GM23338 (cell line): ENCODE measurements at places on chromosomes 13 and 19.

- no peak for DNase-seq
Measured at GRCh38 chr19:2135474-2136402, 15.6 kb downstream of the AP3D1 start.

DNA sequence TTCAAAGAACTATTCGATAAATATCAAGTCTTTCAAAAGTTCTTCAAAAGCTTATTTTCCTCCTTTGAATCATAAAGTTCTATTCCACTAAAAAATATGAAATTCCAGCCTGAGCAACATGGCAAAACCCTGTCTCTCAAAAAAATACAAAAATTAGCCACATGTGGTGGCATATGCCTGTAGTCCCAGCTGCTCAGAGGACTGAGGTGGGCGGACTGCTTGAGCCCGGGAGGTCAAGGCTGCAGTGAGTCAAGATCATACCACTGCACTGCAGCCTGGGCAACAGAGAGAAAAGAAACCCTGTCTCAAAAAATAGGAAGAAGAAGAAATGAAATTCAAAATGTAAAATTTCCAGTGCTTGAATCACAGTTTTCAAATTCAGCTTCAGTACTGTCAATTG lies 24.6 kb downstream of the CAB39L start:
- no peak for DNase-seq

- peak; percentile 31 for DNase-seq
Measured at GRCh38 chr13:28496188-28496564, 1.2 kb upstream of the FLT1 start.

GRCh38 chr13:23988546-23989122 lies 91.3 kb upstream of the C1QTNF9B start:
- no peak for DNase-seq

DNA sequence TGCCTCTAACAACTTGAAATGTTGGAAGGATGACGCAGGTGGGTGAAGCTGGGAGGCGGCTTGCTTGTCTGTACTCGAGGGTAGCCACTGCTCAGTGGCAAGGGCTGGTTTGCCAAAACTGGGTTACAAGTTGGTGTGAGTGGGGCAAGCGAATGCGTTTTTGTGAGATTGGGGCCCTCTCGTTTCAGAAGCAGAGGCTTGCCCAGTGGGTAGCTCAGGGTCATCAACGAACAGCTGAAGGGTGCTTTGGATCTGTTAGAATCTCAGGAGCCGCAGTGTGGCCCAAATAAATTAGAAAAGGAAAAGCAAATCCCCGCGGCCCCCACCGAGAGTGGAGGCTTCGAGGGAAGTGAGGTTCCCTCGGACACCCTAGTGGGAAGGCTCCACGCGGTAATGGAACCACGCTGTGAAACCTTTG lies 7.3 kb downstream of the ATP4B start:
- DNase-seq, result no peak

DNA sequence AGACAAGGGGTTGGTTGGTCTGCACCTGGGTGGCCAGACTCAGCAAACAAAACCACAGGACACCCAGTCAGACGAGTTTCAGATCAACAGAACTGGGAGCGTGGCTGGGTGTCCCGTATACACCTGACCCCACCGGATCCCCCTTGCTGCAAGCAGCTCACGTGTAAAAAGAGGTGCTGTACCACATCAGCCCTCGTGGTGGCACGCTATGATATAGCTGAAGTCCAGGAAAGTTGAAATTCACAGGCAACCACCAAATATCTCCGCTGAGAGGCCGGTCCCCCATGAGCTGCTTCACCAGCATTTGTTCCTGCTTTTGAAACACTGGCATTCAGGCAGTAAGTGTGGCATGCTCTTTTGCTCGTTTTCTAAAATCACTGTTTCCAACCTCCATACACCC lies 92.3 kb downstream of the TUBA3C start:
- DNase-seq, result no peak

DNA sequence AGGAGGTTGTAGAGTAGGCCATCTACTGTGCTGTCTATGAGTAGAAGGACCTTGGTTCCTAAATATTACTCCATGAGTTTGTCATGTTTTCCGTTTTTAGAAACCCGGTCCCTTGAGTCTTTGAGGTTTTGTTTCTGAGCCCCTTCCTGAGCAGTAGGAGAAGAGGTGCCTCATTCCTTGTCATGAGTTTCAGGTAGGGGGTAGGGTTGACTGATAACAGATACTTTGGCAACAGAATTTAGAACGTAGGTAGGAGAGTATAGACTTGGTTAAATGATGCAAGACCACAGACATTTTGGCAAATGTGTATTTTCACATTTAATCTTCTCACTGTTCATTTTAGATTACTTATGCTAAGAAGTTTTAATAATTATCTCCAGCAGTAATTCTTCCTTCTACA lies 24.6 kb downstream of the LMO7 start:
- DNase-seq, result no peak

DNA sequence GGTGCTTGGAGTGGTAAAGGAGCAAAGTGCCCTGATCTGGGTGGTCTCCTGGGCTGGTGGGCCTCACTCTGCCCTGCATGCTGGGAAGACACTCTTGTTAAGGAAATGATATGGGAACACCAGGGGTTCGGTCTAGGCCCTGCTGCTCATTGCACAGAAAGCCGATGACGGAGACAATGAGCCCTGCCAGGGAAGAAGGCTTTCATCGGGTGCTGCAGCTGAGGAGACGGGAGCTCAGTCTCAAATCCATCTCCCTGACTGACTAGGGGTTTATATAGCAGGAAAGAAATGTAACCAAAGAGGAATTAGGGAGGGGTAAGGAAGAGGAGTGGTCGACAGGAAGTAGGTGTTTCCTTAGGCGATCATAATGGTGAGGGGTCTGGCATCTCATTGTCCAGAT lies 253.4 kb downstream of the TEX29 start:
- no peak for DNase-seq

DNA sequence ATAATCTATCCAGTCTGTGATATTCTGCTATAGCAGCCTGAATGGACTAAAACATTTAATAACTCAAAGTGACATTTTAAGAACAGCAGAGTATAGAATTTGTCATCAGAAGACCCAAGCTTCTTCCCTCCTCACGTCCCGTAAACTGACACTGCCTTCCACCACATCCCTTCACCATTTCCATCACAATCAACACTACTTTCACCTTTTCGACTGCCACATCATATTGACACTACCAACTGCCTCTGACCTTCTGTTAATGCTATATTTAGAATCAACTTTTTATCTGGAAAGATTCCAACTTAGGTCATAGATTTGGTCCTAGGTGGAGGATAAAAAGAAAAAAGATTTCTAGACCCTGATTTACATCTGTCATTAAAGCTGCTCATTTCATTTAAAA lies 39.6 kb downstream of the STOML3 start:
- DNase-seq, result no peak

DNA sequence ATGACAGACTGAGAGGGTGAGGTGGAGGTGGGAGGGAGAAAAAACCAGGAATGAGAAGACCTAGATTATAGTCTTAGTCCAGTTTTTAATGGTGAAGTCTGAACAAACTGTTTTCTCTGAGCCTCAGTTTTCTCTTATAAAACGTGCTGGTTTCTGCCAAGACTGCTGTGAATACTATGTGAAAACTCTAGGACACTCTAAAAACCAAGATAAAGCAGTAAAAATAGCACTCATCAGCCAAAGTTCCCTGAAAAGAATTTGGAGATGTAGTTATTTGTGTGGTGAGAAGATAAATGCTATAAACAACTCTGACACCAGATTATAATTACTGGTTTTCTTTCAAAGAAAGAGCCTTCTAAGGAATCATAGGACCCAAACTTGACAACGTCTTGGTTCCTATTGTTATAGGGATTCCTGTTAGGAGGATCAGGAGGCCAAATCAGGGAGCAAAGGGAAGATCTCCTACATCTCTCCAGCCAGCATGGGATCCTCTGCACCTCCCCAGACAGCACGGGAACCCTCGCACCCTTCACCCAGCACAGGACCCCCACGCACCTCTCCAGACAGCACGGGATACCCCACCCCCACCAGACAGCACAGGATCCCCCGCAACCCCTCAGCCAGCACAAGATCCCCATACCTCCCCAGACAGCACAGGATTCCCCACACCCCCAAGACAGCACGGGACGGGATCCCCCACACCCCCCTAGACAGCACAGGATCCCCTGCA lies 130.2 kb downstream of the MIPEP start:
- no peak for DNase-seq

GRCh38 chr19:1765904-1766799 lies 12.8 kb downstream of the ONECUT3 start:
- peak; percentile 76 for DNase-seq

DNA sequence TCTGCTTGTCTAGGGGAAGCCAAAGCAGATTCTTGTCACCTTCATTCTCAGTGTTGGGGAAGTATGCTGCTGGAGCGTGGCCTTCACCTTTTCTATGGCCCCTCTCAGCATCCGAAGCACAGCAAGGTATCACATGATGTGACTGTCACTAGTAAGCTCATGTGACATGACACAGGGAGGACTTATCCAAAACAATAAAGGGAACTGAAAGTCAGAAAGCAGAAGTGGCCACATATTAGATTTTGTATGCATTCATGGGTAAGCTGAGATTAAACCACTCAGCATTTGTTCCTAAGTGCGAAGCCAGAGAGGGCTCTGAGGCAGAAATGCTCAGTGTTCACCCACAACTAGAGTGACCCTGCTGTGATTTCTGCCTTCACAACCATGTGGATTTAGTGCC lies 72.8 kb upstream of the PCDH8 start:
- no peak for DNase-seq
